Smooth muscle cell of the brain vasculature (primary cell): ENCODE measurements at places on chromosomes 2 and 18.

DNA sequence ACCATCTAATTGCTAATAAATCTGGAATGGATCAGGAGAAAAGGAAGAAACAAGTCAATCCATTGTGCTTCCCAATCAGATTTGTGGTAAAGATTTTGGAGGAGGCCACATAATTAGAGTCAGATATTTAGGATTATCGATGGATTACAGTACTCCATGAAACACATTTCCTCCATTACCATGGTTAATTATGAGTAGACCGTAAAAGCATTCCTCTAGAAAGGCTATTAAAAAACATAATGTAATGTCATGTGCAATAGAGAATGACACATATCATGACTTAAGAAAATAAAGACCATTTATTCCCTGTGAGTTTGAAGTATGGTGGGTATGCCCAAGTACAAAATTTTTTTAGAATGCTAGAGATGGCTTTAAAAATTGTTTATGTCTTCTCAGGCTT lies 96.1 kb downstream of the ITGA4 start:
- no peak for DNase-seq

GRCh38 chr2:177708660-177709444 lies 316.3 kb downstream of the AGPS start:
- no peak for DNase-seq

- no peak for DNase-seq
Observed at GRCh38 chr2:226581004-226581403, 218.6 kb downstream of the IRS1 start.

GRCh38 chr18:64027931-64028695 lies 58.2 kb downstream of the SERPINB8 start:
- DNase-seq: no peak

- DNase-seq: no peak
Observed at GRCh38 chr2:145228506-145228905, 708.6 kb upstream of the ZEB2 start.

DNA sequence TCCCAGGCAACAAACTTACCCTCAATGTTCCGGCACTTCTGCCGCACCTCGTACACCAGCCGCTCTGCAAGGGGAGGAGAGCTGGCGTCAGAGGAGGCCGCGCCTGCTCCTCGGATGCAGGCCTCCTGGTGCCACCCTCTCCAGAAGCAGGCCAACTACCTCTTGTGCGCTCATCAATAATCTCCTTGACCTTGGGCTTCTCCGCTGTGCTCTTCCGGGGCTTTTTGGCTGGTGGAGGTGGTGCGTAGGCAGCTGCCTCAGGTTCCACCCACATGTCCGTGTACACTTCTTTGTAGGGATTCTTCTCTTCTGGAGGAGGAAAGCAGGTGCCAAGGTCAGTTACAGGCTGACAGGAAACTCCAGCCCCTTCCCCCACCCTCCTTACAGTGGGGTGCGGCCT lies 77.6 kb upstream of the POMC start:
- DNase-seq: no peak

DNA sequence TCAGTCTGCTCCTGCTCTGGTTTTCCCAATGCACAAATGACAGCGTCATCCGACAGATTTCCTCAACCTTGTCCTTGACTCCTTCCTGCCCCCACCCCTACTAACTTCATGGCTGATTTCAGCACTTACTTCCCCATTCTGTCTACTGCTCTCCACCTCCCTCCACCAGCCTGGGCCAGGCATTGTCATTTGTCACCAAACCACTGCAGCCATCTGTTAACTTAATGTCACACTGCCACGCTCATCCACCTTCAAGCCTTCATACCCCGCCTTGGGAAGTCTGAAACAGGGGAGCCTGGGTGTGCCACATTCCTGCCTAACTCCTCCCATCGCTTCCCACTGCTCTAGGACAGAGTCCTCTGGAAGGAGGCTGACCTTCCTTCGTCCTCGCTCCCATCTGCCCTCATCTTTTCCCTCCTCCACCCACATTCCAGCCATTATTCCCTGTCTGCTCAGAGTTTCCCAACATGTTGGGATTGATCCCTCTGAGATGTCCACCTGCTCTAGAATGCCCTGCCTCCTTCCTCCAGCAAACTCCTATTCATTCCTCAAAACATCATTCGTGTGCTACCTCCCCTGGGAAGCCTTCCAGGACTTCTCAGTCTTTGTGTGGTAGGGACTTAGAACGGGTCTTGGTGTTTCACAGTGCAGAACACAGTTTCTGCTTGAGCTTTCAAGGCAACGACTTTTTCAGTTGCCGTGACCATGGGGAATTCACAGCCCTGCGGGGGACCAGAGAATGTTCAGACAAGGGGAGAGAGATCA lies 42.2 kb upstream of the SMAD7 start:
- no peak for DNase-seq

DNA sequence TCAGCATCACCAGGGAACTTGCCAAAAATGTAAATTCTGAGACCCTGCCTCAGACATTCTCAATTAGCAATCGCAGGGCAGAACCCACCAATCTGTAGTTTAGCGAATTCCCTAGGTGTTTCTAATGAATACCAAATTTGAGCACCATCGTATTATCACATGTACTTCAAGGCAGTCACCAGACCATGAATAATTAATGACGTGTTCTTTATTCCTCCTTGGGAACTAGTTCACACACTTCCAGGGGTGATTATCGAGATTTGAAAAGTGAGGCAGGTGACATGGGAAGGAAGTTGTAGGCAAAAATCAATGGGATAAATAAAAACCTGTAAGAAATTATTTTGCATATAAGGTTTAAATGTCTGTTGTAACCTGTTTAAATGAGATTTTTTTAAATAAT lies 102.5 kb upstream of the CRIM1 start:
- no peak for DNase-seq

GRCh38 chr2:11820650-11821049 lies 74.2 kb downstream of the LPIN1 start:
- DNase-seq: no peak

GRCh38 chr18:53784253-53784652 lies 440.2 kb downstream of the MBD2 start:
- no peak for DNase-seq

- DNase-seq: peak; percentile 90
Observed at GRCh38 chr18:49725809-49726674, 87.3 kb downstream of the ACAA2 start.

DNA sequence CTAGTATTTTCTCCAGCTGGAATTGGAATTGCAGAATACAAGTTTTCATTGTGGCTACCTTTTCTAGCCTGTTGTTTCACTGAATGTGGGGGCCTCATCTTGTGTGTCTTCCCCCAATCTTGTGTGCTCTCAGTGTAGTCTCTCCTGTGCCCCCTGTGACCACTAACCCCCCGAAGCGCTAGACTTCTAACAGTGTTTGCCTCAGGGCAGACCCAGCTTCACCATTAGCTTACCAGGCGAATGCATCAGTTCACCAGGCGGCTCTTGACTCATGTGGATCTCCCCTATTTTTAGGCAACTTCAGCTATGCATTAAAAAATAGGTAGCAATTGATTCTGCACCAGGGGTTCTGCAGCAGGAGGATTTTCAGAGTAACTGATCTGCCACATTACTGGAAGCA lies 376.2 kb upstream of the MEIS1 start:
- DNase-seq: no peak

DNA sequence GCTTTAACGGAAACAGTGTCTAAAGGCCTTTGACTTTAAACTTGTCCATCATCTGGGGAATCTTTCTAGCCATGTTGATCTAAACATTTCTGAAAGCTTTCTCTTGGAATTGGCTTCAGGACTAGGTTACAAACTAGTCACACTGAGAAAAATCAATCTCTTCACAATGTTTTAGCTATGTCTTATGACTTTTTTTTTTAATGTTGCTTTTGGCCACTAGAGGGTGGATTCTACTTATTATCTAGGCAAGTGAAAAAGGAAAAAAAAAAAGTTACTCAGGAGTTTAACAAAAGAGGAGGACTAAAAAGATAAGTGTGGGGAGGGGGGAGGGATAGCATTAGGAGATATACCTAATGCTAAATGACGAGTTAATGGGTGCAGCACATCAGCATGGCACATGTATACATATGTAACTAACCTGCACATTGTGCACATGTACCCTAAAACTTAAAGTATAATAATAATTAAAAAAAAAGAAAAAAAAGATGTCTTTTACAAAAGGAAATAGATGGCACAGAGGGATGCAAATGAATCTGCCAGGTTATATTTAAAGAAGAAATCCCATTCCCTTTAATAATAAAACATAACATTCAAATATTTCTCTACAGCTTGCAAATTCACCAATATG lies 160.4 kb upstream of the PID1 start:
- DNase-seq: peak; percentile 52

DNA sequence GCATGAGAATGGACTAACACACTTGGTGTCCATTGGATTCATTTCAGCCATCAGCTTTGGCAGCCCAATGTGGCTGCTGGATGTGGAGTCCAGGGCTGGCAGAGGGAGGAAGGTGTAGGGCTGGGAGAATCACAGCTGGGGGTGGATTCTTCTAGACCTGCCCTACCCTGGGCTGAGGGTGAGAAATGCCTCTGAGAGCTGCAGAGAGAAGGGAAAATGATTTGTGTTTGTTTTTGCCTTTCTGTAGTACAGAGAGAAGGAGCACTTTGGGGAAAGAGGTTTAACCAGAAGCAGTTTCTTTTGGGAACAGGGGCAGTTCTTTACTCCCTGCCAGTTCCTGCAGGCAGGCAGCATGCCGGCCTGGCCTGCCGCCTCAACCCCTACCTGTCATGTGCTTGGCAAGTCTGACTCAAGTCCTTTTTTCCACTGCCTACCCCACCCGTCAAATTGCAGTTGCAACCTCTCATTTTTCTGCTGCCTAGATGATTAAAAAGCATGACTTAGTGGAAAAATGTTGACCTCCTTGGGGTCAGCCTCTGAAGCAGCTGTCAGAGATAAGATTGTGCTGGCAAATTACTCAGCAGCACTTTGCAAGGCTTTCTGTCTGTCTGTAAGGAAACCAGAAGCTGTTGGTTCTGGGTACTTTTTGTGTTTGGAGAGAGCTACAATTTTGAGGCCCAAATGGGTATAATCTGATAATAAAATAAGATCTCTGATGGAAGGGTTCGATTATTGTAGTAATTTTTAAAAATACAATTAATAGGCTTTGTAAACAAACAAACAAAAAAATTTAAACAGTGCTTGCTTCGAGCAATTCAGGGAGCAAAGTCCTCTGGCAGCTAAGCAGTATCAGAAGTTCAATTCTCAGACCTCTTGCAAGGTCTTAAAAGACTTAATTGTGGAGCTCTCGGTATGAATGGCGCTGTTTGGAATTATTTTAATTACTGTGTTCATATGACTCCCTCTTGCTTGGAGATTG lies 21.7 kb downstream of the LBH start:
- DNase-seq: no peak

DNA sequence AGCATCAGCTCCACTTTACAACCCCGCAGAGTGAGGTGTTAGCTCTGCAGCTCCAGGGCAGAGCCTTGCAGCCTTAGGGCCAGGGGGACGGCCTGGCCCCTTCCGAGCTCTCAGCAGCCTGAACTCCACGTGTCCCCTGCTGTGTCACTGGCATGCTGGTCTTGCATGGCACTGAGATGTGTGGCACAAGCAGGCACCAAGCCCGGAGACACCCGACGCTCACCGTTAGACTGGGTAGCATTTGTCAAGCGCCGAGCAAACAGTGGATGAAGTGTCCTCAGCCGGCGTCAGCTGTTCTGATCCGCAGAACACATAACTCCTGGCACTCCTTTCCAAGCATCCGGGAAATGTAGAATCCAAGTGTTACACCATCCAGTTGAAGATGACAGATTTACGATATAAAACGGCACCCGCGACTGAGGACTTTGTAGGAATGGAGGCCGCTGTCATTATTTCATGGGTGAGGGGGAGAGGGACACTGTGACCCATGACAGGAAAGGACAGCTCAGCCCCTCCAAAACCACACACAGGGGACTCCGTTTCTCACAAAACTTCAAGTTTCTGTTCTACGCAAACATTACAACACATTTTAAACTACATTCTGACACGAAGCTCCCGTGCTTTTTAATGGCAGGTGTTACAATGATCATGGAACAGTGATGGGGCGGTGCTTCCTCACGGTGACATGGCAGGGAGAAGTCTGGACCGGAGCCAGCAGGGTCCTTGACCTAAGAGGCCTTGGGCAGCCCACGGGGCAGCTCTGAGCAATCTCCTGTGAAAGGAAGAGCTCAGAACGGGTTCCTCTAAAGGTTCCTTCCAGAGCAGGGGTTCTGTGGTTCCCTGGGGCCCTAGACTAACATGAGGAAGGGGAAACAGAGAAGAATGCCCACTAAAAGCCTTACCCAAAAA lies 89.4 kb downstream of the HDAC4 start:
- DNase-seq: no peak

DNA sequence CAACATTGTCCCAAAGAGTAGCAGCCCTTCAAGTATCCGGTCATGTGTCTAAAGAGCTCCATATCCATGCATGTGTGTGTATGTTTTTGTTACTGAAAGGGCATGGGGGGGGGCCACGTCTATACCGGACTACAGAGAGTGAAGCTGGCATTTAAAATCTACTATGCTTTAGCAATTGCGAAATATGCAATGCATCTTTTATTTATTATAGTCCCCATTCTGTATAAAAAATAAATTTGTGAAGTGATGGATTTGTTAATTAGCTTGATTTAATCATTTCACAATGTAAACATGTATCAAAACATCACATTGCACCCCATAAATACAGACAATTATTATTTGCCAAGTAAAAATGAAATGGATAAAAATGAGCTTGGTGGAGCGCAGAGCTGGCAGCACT lies 149.4 kb upstream of the ID2 start:
- no peak for DNase-seq

DNA sequence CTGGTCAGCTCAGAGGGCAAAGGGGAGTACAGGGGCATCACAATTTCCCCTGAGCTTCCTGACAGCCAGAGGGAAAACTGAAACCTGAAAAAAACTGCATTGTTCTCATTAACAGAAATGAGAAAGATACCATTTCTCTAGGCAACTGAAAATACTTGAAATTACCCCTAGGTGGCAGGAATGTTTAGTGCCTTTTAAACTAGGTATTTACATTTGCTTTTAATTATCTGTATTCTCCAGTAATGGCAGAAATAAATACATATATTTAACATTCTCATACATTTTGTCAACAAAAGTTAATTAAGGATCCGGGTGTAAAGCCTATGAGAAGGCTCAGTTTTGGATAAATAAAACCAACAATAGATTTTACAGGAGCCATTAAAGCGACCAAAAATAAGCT lies 34.5 kb downstream of the RPL31 start:
- no peak for DNase-seq

- DNase-seq: no peak
Observed at GRCh38 chr2:176076796-176077195, 7.0 kb downstream of the EVX2 start.

- DNase-seq: no peak
Observed at GRCh38 chr2:238974501-238975166, 126.7 kb downstream of the TWIST2 start.

DNA sequence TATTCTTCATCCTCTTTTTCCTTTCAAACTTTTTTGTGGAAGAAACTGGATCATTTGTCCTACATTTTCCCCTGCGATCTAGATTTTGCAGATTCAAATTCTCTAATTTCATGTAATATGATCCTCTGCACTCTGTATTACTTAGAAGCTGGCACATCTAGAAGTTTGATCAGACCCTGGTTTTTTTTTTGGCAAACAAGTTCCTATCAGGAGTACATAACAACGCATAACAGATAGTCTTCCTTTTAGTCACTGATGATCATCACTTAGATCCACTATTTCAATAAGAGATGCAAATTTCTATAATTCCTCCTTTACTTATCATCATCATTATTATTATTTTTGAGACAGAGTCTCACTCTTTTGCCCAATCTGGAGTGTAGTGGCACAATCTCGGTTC lies 117.1 kb downstream of the CDH2 start:
- DNase-seq: no peak
